Stimulated activated CD4-positive, alpha-beta T cell treated with anti-CD3 and anti-CD28 coated beads, TNF-alpha, amount 100 ng/mL, for 48 hours (primary cell): ENCODE measurements at places on chromosomes 16 and 17.

DNA sequence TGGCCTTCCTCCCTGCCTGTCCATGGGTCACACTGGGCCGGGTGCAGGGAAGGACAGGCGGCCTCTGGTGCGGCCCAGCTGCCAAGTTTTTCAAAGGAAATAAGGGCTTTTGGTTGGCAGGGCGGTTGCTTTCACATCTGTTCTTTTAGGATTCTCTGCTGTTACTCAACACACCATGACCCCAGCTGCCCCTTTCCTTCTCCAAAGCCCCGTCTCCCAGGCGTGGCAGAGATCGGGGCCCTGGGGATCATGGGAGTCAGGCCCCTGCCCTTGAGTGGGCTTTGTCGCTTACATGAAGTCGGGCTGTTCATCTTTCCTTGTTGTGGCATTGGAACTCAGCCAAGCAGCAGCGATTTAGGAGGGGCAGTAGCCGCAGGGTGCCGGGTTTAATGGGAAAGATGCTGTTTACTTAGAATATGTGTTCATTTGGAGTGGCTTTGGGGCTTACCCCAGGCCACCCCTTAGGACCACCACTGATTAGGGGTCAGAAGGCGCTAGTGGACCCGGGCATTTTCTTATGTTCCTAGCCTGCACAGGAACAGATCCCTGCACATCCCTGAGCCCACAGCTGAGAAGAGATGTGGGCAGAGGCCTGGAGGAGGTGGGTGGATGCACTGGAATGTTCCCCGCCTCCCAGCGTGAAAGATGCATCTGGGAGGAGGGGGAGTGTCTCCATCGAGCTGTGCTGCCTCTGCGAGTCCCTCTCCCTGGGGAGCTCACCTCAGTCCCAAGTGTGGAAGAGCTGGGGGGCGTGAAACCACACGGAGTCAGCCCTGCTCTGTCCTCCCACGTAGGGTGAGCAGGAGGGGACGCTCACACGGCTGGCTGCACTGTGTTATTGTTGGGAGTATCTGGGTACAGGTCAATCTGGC lies 6.8 kb upstream of the ADCY7 start:
- DNase-seq: no peak

GRCh38 chr16:75287708-75288107 lies 36.3 kb upstream of the BCAR1 start:
- DNase-seq: no peak

- no peak for DNase-seq
Observed at GRCh38 chr17:74654742-74655141, 31.2 kb upstream of the CD300E start.

- DNase-seq: no peak
Observed at GRCh38 chr17:41615454-41615853, 2.9 kb upstream of the KRT16 start.

DNA sequence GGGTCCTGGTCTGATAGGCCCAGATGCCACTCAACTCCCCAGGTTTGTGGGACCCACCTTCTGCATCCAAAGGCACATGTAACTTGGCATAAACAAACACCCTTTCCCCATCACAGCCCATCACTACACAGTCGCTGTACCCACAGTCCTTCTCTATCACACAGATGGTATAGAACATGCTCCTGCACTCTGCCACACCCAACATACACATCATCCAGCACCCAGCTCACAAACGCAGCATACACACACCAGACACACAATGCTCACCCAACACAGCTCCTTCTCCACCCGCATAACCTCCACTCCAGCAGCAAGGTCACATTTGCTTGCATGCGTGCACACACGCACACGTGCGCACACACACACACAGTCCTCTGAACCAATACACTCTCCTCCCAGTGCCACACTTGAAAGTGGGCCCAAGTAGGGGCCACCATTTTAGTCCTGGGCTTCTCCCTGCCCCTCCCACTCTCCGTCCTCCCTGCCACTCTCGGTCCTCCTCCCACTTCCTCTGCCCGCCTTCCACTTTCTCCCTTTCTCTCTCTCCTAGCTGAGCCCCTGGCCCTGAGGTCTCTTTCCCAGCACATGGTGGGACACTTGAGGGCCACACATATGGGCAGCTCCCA lies 8.5 kb upstream of the TMEM92 start:
- DNase-seq: no peak
